ENCODE measurements at places on chromosomes 12 and 14.
A peak's percentile ranks its signal among the peaks of the same experiment; 100 is the strongest.

- no peak for DNase-seq
These were observed 175.7 kb downstream of the RIMBP2 start for GRCh38 chr12:130540376-130540775.

- no peak for DNase-seq
These were observed 227.1 kb upstream of the KRR1 start for GRCh38 chr12:75738486-75738885.

DNA sequence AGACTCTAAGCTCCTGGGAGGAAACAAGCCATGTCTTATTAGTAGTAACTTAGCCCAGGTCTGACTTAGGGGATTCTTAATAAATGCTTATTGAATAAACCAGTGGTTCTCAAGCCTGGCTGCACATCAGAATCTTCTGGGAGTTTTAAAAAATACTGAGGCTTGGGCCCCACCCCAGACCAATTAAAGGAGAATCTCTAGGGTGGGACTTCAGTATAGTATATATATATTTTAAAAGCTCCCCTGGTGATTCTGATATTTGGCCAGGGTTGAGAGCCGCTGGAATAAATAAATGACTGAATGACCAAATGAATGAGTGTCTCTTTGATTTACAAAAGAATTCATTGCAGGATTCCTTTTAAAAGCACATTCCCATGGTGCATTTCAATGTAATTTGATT, 151.5 kb upstream of the GSC start:
- no peak for DNase-seq

GRCh38 chr14:75522224-75522982, at the start of gene BATF:
Gene BATF (plus strand): TSS chr14:75522469. CDS start chr14:75522683, 214 bp downstream.
- no peak for DNase-seq

- DNase-seq, result no peak
These were observed 578.0 kb upstream of the MGAT4C start for GRCh38 chr12:86834217-86834616.

DNA sequence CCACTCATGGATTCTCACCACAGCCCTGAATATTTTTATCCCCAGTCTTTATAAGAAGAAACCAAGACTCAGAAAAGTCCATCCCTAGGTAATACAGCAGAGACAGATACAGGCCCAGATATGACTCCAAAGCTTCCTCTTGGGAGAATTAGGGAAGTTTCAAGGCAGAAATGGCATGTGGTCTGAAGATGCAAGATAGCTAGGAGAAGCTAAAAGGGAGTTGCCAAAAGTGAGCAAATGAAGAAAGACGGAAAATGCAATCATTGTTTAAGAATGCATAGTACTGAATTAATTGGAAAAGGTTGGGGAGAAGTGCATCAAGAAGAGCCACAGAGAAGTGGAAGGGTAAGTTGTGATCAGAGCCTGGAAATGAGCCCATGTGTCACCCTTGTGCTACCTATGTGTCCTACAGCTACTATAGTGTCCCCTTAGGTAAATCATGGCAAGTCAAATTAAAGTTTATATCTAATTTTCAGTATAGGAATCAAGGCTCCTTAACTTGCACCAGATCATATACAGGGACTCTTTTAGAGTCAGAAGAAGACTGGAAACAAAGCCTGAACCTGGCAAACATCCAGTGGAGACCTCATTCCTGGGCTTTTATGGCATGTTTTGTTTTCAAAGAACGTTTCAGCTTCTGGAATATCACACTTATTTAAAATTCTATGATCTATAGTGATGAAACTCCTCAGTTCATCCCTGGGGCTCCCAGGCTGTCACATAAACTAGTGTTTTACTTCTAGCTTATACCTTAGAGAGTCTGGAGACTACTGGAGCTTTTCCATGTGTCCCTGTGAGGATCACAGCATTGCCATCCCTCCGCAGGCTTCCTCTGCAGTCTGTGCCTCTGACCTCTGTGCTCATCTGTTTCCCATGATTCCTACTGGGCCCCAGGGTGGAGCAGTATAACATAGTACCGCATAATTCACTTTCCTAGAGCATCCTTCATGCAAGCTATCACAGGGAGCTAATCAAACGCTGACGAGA, 189.0 kb upstream of the CDKN3 start:
- no peak for DNase-seq

DNA sequence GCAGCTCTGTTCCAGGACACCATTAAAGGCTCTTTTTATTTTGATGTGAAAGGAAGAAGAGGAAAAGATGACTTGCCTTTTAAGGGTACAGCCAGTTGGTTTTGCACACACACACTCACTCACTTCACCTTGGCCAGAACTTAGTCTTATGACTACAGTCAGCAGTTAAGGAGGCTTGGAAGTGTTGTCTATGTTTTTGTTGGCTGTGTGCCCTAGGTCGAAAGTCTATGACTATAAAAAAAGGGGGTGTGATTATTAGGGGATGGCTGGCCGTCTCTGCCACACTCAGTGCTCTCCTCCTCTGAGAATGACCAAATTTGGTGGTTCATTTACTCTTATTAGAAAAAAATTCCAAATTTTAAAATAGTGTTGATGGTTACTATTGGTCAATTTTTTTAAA, 139.5 kb upstream of the OTX2 start:
- DNase-seq, result no peak

DNA sequence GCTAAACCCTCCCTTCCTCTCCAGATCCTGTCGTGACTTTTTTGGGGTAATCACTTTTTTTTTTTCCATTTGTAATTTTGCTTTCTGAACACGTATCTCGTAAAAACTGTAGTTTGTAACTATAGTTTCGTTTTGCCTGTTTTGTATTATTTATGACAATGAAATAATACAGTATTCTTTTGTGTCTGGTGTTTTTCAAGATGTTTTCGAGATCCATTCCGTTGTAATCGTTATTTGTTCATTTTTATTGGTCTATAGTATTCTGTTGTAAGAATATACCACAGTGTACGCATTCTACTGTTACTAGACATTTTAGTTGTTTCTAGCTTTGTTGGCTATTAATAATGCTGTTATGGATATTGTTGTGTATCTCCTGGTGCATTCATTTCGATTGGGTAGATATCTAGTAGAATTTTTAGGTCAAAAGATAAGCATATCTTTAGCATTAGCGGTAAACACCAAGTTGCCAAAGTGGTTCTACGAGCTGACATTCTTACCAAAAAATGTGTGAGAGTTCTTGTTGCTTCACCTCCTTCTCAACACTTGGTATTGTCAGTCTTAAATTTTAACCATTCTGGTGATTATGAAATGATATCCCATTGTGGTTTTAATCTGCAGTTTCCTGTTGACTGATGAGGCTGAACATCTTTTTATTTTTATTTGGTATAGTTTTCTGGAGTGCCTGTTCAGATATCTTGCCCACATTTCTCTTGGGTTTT, 92.3 kb upstream of the EVL start:
- no peak for DNase-seq

- peak; percentile 43 for DNase-seq
These were observed 83.8 kb upstream of the DNM1L start for GRCh38 chr12:32595251-32595650.

DNA sequence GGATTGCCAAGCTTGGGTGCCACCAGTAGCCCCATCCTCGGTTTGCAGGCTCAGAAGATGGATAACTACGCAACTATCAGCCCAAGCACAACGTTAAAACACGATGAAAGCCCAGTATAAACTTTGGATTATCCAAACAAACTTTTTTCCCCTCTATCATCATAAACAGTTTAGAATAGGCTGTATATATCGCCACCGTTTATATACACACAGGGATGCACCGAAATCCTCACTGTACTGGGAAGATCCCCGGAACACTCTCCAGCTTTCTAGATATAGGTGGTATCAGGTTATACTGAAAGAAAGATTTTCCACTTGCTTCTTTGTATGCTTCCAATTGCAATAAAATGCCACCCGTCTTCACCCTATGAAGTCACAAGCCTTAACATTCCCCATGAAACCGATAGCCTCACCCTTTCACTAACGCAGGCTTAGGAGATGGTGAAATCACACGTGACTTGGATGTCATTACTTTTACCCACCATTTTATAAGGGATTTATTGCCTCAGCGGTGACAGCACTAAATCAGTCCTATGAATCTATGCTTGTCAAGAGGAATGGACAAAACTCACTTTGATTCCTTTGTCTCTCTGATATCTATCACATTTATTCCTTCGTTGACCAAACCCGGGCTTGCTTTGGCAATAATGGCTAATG, 207.6 kb upstream of the FOXN3 start:
- DNase-seq, result no peak

DNA sequence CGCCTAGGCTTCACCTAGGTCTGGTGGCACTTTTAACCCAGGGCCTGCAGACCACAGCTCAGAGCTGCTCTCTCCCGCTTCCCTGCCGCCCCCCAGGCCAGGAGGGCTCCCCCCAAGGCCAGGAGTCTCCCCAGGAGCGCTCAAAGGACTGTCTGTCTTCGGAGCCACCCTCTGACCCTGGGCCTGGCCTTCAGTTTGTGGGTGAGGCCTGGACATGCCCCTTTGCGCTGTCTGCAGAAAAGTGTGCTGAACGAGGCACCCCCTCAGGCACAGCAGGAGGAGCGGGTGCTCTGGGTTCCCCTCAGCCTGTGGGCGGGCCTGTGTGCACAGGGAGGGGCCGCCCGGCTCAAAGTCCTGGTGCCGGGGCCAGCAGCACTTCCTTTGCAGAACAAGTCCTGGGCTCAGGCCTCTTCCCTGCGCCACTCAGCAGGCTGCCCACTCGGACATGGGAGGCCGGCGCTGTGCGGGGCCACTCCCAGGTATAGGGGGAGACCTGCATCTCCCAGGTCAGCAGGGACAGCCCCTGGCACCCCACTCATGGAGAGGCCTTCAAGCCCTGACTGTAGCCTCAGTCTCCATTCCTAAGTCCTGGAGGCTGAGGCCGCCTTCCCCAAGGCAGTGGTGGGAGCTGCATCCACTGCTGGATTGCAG, 14.3 kb downstream of the DEGS2 start:
- no peak for DNase-seq

- DNase-seq, result no peak
These were observed 23.2 kb upstream of the ANO6 start for GRCh38 chr12:45192707-45193106.

GRCh38 chr14:50070840-50071548, 45.4 kb downstream of the VCPKMT start:
- DNase-seq, result no peak

DNA sequence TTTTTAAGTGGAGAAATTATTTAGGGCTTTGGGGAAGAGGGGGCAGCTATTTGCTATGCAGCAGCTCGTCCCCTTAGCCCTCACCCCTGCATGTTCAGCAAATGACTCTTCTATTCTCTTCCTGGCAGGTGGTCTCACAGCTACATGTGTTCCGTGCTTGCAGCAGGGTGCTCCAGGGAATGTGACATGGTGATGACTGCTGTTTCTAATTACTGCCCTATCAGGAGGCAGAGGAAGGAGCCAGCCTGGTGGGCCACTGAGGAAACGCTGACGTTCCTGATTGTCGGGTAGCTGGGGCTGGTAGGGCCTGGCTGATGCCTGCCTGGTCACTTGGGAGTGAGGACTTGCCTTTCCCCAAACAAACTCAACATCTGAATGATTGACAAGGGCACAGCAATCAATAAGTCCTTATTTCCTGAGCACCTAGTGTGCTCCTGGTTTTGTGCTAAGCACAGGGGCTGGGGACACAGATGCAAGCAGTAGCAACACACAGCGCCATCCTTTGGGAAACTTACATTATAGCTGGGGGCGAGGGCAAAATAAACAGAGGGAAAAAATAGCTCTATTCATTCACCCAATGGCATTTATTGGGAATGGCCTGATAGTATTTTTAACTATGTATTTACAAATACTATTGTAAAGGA, 377.8 kb downstream of the FUT8 start:
- no peak for DNase-seq

DNA sequence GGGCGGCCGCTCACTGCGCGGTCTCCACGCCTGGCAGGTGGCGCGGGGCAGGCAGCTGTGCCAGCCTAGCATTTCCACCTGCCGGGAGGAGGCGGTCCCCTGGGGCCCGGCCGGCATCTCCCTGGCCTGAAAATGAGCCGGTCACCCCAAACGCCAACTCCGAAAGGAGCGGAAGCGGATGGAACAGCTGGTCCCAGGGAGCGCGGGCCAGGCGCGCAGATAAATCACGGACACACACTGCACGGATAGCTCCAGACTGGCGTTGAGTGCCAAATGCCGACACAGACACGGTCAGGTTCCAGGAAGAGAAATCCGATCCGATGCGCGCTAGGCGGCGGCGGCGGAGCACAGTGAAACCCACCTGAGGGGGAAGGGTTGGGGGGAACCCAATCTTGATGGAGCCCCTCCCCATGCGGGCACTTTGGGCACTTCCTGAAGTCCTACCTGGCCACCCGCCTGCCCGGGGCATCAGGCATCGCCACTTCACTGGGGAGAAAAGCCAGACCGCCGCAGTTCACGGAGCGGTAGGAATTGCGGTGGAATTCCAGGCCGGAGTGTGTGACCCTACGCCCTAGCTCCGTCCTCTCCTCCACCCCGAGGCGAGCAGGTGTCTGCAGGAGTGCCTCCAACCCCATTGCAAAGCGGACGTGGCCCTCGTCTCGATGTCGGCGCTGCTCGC, 624 bp upstream of the PLEKHD1 start:
- no peak for DNase-seq

DNA sequence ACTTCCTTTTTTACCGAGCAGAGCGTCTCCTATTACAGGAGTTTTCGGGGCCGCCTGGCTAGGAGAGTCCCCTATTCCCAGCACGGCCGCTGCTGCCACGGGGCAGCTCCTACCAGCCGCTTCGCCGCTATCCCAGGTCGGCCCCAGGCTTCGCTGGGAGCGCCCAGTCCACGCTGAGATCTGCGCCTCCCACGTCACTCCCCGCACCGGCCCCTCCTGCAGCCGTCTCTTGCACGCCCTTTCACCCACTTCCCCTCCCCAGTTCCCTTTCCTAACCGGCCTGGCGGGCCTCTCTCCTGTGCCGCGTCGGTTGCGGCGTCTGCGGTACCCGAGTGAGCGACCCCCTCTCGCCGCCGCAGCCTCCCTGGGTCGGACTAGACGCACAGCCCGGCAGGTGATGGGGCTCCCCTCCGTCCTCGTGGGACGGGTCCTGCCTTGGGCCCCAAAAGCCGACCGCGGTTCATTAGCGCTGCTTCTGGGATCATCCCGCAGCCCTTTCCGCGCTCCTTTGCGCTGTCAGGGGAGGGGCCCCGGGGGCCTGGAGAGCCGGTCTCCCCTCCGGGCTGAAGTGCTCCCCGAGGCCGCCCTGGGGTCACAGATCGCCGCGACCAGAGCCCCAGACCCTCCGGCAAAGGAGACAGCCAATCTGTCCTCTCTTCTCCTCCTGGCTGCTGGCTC, 1318.4 kb downstream of the TMEM121 start:
- DNase-seq, result no peak
